ENCODE measurements at places on chromosomes 1 and 21.
A peak's percentile ranks its signal among the peaks of the same experiment; 100 is the strongest.

- no peak for DNase-seq
Measured at GRCh38 chr1:20227704-20228103, 41.4 kb upstream of the PLA2G2C start.

GRCh38 chr1:223329664-223330415 is 34.1 kb downstream of the SUSD4 start:
- no peak for DNase-seq

DNA sequence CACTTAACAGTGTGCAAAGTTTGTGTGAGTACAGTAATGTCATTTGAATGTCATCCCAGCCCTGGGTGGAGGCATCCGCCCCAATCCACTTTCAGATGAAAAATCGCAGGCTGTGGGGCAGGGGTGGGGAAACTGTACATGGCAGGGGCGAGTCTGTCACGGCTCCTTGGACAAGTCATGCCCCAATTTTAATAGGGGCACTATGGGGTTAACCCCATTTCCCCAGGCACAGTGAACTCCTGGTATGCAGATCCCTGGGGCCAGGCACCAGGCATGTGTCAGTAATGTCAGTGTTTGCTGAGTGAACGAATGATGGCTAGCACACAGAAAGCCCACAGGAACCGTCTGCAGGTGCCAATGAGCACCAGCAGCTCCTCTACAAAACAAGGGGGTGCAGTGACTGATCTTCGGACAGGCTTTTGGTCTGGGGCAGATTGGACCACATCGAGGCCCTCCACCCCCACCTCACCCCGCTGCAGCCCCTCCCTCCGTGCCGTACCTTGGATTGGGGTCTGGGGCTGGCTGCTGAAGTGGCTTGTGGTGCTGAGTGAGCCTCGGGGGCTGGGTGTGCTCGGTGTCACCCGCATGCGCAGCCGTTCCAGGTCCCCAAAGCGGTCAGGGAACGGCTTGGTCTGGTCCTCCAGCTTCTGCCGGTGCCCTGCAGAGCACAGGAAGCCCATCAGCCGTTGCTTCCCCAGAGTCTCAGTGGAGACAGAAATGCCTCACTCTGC is 23.2 kb downstream of the RUNX3 start:
- DNase-seq = no peak

- peak; percentile 50 for DNase-seq
Measured at GRCh38 chr1:30379684-30380624, 343.4 kb downstream of the MATN1 start.

- DNase-seq = no peak
Measured at GRCh38 chr1:212255705-212256307, 29.4 kb upstream of the PPP2R5A start.

- no peak for DNase-seq
Measured at GRCh38 chr1:101051688-101052638, 26.4 kb upstream of the DPH5 start.

DNA sequence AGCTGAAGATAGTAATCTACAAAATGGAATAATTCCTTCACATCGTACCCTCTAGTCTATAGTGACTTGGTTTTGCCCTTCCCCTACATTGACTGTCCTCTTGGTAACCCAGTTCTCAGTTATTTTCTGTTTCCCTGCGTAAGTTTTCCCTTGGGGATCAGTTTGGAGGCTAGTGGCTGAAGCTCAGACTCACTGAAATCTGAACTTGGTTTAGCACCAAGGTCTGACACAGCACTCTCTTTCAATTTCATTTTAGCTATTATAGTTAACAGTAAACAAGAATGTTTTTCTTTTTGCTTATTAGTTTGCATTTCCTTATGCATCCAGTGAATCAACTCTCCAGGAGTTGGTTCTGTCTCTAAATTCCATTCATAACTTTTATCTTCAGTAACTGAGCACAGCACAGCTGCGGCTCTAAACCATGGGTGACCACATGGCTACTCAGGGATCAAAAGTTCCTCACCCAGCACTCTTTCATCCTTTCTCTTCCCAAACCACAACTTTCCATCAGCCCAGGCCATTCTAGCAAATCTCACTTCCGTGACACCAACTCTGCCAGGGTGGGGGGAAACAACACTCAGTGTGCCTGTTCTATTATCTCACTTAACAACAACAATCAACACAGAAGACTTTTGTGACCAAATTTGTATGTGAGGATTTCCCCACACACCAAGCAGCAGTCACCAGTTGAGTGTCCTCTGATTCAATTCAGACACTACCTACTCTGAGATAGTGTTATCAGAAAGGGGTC is 17.6 kb upstream of the IFI6 start:
- no peak for DNase-seq
